ENCODE measurements at places on chromosomes 5 and 9.
A peak's percentile ranks its signal among the peaks of the same experiment; 100 is the strongest.

- no peak for DNase-seq
Observed at GRCh38 chr5:30040488-30041118, 1152.9 kb upstream of the CDH6 start.

- no peak for DNase-seq
Observed at GRCh38 chr5:54090495-54091120, 219.8 kb downstream of the ARL15 start.

DNA sequence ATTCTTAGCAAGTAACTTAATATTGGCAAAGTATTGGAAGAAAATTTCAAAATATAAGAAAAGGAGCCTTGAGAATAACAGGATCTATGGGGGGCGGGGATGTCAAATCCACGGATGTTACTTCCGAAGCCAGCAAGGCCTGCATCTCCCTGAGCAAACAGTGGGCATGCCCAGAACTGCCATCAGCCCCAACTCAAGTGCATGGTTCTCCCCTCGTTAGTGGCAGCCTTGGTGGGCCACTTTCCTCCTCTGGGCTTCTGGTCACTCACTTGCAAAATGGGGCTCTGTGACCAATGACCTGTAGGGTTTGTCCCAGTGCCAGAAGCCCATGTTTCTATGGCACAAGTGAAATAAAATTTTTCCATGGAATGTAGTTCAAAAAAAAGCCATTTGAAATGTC, 27.2 kb upstream of the MED10 start:
- DNase-seq: no peak

- no peak for DNase-seq
Observed at GRCh38 chr9:93486268-93486667, 32.9 kb upstream of the FAM120AOS start.

DNA sequence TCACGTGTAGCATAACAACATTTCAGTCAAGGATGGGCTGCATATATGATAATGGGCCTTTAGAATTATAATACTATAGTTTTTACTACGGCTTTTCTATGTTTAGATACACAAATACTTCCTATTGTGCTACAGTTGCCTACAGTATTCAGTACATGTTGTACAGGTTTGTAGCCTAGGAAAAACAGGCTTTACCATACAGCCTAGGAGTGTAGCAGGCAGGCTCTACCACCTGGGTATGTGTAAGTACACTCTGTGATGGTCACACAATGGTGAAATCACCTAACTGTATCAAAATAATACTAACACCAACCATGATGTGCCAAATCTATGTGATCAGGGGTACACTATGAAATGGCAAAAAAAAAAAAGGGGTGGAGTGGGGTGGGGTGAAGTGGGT, 372.9 kb downstream of the ARL15 start:
- DNase-seq: no peak

- no peak for DNase-seq
Observed at GRCh38 chr5:124596595-124597421, 149.6 kb downstream of the ZNF608 start.

GRCh38 chr9:9352877-9353481, 1259.8 kb downstream of the PTPRD start:
- DNase-seq: no peak

- no peak for DNase-seq
Observed at GRCh38 chr5:90930756-90931431, 372.3 kb downstream of the ADGRV1 start.

- no peak for DNase-seq
Observed at GRCh38 chr9:75797085-75797580, 93.3 kb upstream of the PCSK5 start.

- DNase-seq: no peak
Observed at GRCh38 chr5:124936626-124936933, 190.1 kb upstream of the ZNF608 start.

DNA sequence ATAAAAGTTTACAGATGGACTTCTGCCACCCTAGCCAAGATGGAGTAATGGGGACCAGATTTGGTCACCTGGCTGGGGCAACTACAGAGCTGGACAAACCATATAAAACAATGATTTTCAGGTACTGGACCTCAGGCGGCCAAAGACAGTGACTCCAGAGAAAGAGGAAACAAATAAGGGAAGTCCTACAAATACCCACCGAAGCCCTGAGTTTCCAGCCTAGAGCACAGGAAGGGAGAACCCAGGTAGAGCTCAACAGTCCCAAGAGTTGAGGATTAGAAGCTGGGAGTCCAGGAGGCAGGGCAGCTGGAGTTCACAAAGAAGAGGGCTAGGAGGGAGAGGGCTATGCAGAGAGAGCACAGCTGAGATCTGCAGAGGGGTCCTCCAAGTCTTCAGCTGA, 106.7 kb upstream of the NR5A1 start:
- DNase-seq: no peak

DNA sequence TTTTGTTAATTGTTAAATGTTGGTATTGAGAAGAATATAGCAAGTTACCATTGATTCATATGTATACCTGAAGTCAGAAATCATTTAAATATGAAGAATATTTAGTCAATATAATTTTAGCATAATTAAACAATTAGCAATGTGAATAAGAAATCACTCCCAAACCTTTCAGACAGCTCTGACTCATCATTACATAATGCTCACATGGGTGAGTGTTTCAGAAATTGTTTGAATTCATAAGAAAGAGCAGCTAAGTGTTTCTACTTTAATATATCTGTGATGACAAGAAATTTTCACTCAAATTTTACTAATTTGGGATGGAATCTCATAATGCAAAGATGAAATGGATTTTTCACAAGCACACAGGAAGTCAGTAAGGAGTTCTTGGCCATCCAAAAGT, 42.0 kb upstream of the CDC42SE2 start:
- DNase-seq: no peak

GRCh38 chr9:129667850-129668249, 2.4 kb downstream of the PRRX2 start:
- no peak for DNase-seq

GRCh38 chr9:111399772-111400563, 69.9 kb upstream of the OR2K2 start:
- no peak for DNase-seq

- DNase-seq: no peak
Observed at GRCh38 chr5:59579101-59579823, 314.3 kb downstream of the PDE4D start.

- DNase-seq: no peak
Observed at GRCh38 chr5:144374637-144375036, 204.0 kb downstream of the KCTD16 start.

GRCh38 chr5:94884311-94884710, 265.8 kb downstream of the SLF1 start:
- no peak for DNase-seq

DNA sequence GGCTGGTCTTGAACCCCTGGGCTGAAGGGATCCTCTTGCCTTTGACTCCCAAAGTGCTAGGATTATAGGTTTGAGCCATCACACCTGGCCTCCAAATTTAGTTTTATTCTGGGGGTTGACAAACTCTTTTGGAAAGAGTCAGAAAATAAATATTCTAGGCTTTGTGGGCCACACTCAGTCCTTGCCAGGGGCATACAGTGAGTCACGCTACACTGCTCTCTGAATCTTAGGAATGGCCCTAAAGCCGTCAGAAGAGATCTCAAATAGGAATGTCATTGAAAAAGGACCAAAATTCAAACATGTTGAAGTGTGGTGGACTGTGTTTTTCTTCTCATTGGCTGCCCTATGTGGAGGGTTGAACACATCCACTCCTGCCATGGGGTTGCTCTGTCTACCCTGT, 127.7 kb upstream of the BASP1 start:
- DNase-seq: no peak

GRCh38 chr5:35324679-35325078, 94.4 kb upstream of the PRLR start:
- no peak for DNase-seq

DNA sequence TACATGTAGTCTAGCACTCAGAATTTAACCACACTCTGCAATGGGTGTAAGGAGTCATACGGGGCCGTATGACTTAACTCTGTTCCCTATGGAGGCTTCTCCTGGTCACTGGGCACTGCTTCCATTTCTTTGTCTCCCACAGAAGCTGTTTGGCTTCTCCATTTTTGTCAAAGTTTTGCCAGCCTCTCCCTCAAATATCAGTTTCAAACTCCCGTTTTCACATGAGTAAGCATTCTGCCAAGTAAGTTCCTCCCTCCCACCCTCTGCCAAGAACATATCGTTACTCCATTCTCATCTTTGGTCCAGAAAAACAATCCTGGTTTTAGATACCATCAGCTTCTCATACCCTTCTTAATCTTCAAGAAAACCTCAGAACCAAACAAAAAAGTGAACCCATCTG, 6.1 kb downstream of the AFAP1L1 start:
- no peak for DNase-seq

- no peak for DNase-seq
Observed at GRCh38 chr9:113542006-113542405, 78.5 kb downstream of the RGS3 start.

DNA sequence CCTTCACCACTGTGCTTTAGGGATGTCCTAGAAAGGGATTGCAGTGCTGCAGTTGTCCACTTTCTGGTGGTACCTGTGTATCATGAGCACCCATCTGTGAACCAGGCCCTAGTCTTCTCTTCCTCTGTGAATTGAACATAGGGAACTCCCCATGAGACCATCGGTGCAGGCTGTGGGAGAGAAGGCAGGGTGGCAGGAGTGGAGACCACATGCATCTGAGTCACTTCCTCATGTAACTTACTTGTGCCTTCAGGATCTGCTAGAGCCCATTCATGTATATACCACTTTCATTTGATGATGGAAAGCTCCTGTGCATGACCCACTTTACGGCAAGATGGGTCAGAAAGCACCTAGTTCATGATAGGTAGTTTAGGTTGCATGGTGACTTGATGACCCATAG, 478.1 kb upstream of the CDH9 start:
- DNase-seq: no peak

GRCh38 chr5:998246-999031, 10.2 kb upstream of the NKD2 start:
- no peak for DNase-seq

- no peak for DNase-seq
Observed at GRCh38 chr9:113416149-113416721, 5.7 kb downstream of the C9orf43 start.

DNA sequence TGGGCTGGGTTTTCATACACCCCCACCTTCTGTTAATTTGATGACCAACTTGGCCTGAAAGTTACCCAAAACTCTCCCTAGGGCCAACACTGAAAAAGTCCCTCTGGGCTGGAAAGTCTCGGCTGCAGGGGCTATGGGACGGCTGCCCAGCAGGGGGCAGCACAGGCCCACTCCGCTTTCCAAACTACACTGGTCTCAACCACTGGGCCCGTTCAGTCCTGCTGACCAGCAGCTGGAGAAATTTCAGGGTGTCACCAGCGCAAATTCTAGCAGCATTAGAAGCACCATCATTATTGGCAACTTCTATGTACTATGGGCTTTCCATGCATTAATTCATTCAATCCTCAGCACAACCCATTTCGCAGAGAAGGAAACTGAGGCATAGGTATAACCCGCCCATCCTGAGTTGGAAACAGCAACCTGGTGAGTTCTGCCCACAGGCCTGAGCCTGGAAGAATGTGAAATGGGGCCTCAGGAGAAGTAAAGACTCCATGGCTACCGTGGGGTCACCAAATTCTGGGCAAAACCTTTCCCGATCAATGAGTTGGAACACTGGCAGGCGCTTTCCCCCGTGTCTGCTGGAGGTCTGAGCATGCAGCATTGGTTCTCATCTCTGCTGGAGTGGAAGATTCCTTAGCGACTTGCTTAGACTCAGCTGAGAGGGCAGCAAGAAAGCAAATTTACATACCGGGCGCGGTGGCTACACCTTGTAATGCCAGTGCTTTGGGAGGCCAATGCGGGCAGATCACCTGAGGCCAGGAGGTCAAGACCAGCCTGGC, 9.7 kb downstream of the ORM2 start:
- peak; percentile 28 for DNase-seq

GRCh38 chr9:112074250-112075008, 100.7 kb downstream of the SUSD1 start:
- peak; percentile 30 for DNase-seq

GRCh38 chr9:83964973-83965349, 15.1 kb downstream of the HNRNPK start:
- no peak for DNase-seq

GRCh38 chr9:82117026-82117811, 128.6 kb downstream of the SPATA31D1 start:
- no peak for DNase-seq

DNA sequence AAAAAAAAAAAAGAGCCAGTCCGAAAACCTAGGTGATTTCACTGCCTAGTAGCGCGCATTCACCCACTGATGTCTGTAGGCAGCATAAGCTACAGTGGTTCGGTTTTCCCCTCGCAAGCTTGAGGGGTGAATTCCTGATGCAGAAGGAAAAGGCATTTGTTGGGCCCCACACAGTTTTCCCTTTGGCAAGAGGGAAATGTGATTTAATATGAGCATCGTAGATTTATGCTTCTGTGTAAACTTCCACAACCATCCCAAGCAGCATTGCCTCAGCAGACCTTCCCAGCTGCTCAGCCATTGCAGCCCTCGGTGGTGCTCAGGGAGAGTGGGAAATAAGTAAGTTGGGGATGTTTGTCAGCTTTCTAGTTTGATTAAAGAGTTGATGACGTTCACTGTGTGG, 231.5 kb upstream of the PPP1R2B start:
- DNase-seq: no peak

All from activated T-helper 1 cell treated with anti-CD3 and anti-CD28 coated beads, Interleukin-2, amount 50 U/mL, for 16 hours (primary cell).